ENCODE measurements at places on chromosomes 7 and 10.

DNA sequence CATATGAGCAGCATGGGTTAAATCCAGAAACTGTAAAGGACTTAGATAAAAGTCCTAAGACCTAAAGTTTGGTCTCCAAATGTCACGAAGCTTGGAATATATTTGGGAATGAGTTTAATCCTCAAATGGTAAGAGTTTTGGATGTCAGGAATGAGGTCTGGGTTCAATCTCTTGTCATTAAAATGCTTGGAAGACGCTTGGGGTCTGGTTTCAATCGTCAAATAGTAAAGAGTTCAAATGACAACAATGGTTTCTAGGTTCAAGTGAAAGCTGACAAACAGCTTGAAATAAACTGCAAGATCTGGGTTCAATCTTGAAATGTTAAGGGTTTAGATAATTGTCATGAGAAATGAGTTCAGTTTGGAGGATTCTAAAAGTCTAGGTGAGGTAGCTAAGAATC lies 385.5 kb upstream of the HPS1 start:
- DNase-seq = no peak

- no peak for DNase-seq
These were observed 283.7 kb upstream of the NRP1 start for GRCh38 chr10:33618196-33618595.

- DNase-seq = no peak
These were observed 21.9 kb upstream of the FOXP2 start for GRCh38 chr7:114392686-114393085.

DNA sequence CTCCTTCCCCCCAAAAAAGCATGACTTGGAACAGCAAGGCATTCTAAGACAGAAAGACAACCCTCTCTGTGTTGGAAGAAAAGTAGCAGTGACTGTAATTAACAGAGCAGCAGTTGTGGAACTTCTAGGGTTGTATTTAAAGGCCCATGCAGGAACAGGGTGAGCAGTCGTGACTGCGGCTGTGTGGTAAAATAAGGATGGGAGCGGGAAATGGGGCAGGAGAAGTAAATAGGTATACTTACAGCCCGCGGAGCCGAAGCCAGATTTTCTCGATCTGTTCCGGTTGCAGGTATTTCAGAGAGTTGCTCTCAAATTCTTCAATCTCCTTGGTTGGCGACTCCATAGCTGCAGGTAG lies 179 bp downstream of the PDE1C start:
- no peak for DNase-seq

GRCh38 chr7:20650782-20651181 lies 35.3 kb downstream of the ABCB5 start:
- no peak for DNase-seq

GRCh38 chr10:77190291-77190690 lies 447.3 kb downstream of the KCNMA1 start:
- DNase-seq = no peak

GRCh38 chr7:152335900-152336571 lies 99.8 kb downstream of the KMT2C start:
- DNase-seq = no peak

DNA sequence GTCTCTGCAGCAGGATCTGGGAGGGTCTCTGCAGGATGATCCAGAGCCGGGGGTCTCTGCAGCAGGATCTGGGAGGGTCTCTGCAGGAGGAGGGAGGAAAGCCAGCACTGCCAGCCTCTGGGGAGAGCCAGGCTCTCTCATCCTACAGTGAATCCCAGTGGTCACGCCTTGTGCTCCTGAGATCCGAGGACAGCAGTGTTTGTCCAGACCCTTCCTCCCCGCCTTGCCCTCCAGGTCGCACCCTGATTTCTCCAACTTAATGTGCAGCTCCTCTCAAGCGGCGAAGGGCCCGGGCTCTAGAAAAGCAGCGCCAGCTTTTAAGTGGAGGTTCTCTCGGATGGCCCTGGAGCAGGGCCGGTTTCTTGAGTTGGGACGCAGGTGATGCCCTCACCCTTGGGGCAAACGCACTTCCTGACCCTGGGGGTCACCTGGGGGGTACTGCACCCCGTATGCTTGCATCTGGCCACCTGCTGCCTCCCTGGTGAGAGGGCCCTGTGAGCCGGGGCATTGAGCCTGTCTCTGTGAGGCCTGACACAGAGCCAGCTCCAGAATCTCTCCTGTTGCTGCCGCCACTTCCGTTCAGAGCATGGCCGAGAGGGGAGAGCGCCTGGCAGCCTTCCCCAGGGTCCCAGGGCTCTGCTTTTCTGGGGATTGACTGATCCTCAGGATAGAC lies 111.6 kb downstream of the ACTR3B start:
- DNase-seq = no peak

DNA sequence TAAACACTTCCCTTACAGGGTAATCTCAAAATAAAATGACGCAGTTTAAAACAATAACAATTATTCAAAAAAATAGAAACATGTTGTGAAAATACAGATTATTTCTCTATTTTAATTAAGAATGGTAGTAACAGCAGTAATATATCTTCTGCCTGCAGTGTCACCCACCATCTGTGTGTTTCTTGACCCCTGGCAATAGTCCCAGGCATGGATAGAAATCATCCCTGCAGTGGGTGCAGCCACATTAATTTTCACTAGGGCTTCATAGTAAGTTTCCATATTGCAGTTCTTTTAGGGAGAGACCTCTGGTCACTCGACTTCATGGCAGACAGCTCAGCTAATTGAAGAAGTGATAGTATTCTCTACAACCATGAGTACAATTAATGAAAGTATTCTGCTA lies 470.1 kb upstream of the TEX47 start:
- DNase-seq = no peak

- DNase-seq = no peak
These were observed 22.0 kb downstream of the SLC18A2 start for GRCh38 chr10:117262903-117263293.

GRCh38 chr10:28219251-28219650 lies 83.6 kb downstream of the MPP7 start:
- DNase-seq = no peak

GRCh38 chr7:155951554-155952158 lies 139.4 kb upstream of the SHH start:
- DNase-seq = no peak

DNA sequence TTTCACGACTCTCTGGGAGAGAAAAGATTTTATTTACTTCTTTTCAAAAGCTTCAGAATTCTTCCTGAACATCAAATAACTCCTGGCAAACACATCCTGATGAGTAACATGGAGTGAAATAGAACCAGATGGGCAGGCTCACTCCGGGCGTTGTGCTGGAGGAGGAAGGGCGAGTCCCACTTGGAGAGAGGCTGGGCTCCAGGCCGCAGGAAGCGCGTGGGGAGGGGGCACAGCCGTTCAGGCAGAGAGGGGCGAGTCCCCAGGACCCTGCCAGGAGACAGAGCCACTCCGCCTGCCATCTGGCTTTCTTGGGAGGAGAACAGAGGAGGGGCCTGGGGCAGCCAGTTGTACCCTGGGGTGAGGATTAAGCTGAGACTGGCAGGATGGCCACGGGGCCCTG lies 265.9 kb upstream of the ZMIZ1 start:
- no peak for DNase-seq

DNA sequence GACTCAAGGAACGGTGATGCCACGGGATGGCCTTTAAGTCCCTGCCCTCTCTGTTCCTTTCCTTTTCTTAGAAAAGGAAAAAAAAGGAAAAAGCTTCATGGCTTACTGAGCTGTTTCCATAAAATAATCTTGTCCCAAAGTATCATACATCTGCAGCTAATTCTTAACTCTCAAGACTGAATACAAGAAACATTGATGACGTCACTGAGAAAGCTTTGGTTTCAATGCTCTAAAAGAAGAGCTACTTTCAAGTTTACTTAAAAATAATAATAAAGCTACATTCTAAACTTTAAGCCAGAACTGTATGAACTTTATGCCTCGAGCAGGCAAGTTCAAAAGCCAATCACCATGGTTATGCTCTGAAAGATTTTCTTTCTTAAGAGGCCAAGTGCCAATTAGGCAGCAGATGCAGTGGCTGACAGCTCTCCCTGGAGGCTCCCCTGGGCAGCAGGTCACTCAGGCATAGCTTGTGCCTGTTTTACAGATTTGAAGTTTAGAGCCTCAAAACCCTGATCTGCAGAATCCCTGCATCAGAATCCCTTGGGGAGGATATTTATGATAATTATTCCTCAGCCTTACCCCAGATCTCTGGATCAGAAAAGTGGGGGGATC lies 165.0 kb downstream of the CHN2 start:
- no peak for DNase-seq

- no peak for DNase-seq
These were observed 42.7 kb upstream of the ATRNL1 start for GRCh38 chr10:115050375-115051010.

DNA sequence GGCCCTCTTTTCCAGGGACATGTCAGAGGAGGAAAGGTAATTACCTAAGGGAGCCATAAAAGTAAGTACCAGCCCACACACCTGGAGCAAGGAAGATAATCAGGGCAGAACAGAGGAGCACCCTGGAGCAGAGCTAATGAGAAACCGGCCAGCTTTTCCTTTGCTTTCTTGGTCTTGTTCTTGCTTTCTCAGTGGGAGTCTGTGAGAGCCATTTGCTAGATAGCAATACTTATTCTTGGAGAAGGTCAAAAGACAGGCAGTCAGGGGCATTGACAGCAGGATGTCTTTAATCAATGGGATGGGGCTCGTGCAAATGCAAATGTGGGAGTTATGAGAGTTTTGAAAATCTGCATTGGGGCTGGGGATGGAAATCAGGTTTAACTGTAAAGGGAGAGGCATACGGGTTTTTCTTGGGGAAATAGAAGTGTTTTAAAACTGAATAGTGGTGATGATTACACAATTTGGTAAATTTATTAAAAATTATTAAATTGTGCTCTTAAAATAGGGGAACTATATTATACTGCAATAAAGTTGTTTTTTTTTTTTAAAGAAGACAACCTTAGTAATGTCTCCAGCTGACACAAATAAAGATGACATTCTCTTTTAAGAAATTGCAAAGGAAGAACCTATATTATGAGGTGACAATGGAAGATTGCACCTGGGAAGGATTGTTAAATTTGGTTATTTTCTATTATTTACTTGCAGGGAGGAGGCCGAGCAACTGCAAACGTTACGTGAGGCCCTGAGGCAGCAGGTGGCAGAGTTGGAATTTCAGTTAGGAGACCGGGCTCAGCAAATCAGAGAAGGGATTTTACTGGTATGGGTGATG lies 35.6 kb upstream of the PPP1R17 start:
- no peak for DNase-seq

DNA sequence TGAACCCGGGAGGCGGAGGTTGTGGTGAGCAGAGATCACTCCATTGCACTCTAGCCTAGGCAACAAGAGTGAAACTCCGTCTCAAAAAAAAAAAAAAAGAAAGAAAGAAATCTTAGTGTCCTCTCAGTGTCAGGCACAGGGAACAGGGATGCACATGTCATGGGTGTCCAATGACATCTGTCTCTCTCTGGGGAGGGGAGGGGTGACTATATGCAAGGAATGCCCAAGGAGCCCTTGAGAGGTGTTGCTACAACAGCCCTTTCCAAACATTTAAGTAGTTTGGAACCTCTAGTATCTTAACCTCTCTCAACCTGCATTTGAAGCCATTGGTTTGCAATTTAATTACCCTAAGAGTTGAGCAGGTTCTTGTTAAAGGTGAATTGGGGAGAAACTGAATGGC lies 28.9 kb downstream of the PDLIM1 start:
- DNase-seq = no peak

Data from NCI-H1417 treated with DMSO at 0.1 percent for 48 hours (cell line).